Heart left ventricle (tissue), 16 donors: ENCODE measurements at places on chromosomes 2 and 18. TPM values are rescaled to one million over a fixed set of nuclear protein-coding genes. Genes with fewer than 3 reads are reported as not detected.

DNA sequence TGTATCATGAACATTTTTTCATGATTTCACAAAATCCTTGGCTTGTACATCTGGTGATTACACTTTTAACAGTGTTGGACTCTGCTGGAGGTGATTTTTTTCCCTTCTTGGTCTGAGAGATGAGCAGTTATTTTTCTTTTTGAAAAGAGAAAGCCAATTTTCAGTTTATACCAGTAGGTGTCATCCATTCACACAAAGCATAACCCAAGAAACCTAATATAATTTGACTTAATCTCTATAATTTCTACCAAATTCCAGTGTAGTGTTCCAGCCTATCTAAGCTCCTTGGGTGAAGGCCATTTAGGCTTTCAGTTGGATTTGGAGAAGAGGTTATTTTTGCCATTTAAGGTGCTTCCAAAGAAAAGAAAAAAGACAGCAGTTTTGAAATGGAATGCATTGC lies 7.7 kb upstream of the ICOS start:
- DNase-seq: no peak

DNA sequence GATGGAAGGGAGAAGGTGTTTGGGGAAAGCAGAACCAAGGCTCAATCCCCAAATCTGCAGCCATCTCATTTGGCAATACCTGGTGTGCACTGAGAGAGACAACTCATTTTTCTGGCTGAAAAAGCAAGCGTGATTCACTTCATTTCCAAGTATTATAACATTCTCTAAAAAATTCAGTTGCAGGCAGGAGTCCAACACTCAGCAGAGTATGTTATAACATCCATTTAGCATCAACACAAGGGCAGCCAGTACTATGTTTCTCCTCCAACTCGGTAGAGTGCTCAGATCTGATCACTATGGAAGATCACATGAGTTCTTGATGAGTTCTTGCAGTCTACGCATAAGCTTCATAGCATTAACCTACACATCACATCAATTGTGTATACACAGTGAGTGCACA lies 99.4 kb upstream of the PID1 start:
- no peak for DNase-seq

DNA sequence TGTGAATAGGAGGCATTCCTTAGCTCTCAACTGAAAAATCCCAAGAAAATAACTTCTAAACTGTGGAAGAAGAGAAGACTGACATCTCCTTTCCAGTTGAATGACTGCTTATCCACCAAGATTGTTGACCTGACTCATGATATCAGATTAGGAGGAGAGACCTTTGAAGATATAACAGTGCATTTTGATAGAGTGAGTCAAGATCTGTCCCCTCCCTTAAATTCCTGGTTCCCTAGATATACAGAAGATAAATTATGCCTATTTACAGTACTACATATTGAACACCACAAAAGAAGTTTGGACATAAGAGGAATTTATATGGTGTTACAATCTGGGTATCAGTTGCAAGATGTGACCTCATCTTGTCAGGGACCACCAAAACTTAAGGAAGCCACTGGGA lies 285.3 kb upstream of the ZSWIM2 start:
- no peak for DNase-seq

DNA sequence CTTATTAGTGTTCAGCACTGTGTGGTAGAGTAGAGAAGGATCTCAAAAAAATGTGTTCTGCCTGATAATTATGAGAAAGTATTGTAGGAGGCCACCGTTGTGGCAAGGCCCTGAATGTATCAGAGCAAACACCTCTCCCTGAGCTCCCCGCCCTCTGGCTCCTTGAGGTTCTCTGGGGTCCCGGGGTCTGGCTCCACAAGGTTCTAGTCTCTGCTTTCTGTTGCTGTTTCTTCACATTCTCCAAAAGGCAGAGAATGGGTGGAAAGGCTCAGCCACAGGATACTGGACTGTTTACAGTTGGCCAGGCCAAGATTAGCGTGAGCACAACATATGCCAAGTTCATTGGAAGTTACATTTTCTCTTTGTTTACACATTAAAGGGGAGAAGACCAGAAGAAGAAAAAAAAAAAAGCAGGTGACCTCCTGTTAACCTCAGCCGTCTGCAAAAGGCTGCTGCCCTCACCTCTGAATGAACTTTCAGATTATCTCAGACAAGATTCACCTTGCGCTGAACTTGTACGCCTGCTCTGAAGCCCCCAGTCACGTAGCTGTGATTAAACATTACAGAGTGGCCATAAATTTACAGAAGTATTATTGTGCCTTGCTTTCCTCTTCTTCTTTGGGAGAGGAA lies 56.6 kb upstream of the CYP26B1 start:
- no peak for DNase-seq

DNA sequence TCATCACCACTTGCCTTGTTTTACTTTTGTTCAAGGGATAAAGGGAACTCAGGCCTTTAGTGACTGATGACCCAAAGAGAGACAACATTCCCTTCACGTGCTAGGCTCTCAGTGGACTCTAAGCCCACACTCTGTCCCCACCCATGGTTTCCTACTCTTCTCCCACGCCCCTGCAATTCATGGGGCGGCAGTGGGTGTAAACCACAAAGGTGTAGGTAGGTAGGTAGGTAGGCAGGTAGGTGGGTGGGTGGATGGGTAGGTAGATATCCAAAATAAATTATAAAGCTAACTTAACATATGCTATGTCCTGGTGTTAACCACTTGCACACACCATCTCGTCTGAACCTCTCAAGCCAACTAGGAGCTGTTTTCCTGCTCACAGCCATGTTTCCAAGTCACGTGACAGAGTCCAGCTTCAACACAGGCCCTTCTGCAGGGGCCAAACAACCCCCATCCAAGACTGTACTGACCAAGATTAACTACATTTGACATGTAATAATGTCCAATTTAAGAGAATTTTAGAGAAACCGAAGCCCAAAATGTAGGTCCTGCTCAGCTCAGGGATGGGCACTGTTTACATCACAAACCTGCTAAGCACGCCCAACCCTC lies 33.7 kb downstream of the DNMT3A start:
- DNase-seq: no peak

GRCh38 chr18:58870621-58871020 lies 5.9 kb downstream of the ZNF532 start:
- no peak for DNase-seq

Gene PKDCC
- 75.0 TPM for total RNA-seq

Gene TCF23
- total RNA-seq: not detected

Gene SCN9A
- 1.1 TPM for total RNA-seq

Gene NLRC4
- total RNA-seq: 1.2 TPM
